SJCRH30 (cell line): ENCODE measurements at places on chromosomes 3 and 15.

DNA sequence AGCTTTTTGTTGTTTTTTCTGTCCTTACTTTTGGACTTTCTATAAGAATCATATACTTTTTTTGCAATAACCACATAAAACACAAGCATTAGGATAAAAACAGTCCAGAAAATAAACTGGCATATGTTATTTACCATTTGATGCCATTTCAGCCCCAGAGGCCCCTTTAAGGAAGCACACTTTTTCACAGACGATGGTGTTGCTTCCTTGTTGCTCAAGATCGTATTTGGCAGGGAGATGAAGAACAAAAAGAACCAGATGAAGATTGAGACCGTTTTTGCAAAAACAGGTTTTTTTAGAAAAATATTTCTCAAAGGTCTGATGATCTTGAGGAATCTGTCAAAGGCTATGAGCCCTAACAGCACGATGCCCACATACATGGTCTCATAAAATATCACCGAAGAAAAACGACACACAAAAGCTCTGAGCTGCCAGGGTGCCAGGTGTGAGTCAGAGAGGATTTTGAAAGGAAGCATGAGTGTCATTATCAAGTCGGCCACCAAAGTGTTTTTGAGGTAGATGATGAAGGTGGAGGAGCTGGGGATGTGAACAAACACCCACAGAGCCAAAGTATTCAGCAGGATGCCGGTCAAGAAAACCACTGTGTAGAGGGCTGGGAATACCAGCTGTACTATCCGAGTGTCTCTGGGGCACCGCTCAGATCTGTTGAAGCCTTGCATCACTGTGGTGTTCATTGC is 902 bp downstream of the P2RY13 start:
- no peak for DNase-seq

- no peak for DNase-seq
Observed at GRCh38 chr3:99774467-99774866, 43.2 kb upstream of the CMSS1 start.

DNA sequence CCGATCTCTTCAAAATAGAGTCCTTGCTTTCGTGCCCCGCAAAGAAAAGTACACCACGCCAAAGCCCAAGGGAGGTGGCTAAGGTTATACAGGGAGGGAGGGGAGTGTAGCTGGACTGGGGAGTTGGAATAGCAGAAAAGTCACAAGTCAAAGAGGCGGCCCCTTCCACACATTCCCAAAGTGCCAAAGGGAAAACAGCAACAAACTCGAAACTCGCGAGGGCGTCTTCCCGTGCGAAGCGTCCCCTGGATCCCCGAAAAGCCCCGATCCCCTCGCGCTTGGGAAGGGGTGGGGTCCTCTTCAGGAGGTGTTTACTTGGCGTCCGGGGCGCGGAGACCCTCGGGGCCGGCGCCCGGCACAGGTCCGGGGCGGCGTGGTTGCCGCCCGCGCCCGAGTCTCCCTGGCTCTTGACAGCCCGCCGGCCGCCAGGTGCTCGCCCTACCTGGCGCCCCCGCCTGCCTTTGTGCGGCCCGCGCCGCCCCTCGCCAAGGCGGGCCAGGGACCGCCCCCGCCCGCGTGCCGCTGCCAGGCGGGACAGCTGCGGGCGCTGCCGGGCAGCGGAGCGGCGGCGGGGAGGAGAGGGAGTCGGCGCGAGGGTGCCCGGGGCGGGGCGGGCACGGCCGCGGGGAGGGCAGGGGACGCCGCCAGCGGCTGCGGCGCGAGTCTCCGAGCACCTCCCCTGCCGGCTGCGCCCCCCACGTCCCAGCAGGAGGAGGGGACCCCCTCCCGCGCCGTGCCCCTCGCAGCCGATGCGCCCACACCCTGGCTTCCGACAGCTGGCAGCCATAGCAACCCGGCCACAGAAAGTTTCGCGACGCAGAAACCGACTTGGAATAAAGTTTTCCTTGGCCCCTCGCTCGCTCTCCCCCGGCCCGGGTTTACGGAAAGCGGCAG is 966 bp downstream of the MYO1E start:
- peak; percentile 56 for DNase-seq

DNA sequence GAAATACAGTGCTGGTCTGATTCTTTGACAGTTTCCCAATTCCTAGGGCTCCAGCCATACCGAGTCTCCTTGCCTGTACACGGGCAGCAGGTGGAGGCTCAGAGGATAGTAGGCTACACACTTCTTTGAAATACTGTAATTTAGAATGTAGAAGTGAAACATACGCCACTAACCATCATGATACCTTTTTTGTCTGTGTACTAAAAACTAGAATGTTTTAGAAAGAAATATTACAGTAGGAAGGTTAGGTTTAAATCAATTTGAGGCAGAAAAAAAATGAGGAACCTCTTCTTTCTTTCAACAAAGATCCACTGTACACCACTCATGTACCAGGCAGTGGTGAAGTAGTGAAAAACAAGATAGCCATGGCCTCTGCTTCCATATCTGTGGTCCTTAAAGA is 354.7 kb downstream of the MCTP2 start:
- DNase-seq, result no peak

- DNase-seq, result no peak
Observed at GRCh38 chr3:24199775-24200247, 254.7 kb downstream of the NR1D2 start.

- DNase-seq, result no peak
Observed at GRCh38 chr3:134769287-134769868, 25.7 kb upstream of the EPHB1 start.

DNA sequence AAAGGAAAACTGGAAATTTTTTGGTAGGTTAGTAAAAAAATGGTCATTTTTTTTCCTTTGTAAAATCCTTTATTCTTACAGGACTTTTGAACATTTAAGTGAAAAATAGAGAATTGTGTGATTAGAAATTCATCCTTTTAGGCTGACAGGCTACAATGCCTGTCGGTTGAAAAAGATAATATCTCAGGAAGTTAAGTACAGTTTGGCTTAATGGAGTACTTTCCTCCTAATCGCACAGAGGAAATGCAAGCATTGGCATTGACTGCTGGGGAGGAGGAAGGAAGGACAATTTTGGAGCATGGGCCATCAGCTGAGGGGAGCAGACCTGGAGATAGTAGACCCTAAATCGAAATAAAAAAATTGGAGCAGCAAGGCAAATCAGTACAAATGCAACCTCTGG is 135.1 kb upstream of the ICE2 start:
- DNase-seq, result no peak

DNA sequence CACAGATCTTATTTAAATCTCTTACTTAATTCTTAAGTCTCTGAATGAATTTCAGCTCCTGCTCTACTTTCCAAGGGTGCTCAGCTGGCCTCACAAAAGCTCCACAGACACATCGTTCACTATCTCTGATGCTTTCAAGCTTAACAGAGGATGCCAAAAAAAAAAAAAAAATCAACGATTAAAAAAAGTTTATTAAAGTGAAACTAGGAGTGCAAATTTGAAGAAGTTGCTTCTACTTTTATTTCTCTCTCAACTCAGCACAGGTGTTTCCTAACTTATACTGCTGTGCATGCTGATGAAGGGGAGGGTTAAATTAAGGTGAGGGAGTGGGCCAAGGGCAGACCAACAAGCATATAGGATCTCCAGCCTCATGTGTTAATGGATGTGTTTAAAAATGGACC is 157.2 kb downstream of the TIGIT start:
- no peak for DNase-seq

DNA sequence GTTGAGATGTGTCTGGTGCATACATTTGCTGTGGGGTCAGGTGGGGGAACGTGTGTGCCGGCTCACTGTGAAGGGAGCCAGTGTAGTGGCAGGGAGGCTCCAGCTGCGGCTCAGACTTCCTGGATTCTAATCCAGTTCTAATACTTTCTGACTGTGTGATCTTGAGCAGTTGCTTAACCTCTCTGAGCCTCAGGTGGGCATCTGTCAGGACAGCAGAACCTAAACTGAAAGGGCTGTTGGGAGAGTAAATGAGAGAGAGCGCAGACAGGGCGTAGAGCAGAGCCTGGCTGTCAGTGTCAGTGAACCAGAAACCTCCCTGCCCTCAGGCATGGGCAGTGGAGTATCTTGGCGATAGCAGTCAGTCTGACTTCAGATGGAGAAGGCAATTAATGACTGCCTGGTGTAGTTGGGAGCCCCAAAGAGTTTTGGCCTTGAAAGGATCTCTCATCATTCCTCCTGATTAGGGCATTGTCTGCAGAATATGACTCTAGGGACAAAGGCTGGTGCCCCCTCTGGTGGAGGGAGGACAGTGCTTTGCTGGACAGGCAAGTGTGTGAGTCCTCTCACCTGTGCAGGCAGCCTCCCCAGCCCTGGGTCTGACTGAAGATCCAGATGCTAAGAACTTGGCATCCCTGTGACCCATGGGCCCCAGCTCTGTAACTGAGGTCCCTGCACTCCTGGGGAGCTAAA is 9.6 kb downstream of the KBTBD13 start:
- DNase-seq, result no peak

- no peak for DNase-seq
Observed at GRCh38 chr3:168026764-168027163, 69.0 kb downstream of the GOLIM4 start.

GRCh38 chr3:138629526-138629925 is 21.0 kb downstream of the FAIM start:
- no peak for DNase-seq

DNA sequence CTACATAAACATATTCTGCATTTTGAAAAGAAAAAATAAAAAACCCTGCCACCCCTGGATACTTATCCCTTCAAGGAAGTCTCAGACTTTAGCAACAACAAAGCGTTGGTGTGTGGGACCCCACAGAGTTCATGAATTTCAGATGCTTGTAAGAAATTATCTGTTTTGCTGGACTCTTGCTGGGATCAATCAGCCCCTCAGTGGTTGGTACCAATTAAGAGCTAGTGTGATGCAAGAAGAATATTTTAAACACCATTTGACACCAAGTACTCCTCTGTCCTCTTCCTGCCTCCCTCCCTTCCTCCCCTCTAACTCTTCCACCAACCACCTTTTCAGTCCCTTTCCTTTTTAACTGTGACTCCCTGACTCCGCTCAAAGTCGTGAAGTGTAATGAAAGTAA is 51.5 kb downstream of the SST start:
- no peak for DNase-seq
